ENCODE measurements at places on chromosomes 6 and 20.

DNA sequence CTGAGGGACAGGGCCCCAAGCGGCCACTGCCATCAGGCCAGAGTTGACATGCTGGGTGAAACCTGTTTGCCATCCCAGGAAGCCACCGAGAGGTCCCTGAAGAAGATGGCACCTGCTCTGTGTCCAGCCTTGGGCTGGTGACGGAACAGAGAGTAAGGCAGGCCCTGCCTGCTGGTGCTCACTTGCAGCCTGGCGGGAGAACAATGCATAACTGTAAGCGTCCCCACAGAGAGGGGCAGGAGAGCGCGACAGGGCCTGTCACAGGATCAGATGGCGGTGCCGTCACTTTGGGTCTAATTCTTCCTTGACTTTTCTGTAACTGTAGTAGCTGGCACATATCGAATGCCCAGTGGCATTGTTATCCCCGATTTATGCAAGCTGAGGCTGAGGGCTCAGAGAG lies 29.0 kb upstream of the VSTM2L start:
- DNase-seq, result no peak

DNA sequence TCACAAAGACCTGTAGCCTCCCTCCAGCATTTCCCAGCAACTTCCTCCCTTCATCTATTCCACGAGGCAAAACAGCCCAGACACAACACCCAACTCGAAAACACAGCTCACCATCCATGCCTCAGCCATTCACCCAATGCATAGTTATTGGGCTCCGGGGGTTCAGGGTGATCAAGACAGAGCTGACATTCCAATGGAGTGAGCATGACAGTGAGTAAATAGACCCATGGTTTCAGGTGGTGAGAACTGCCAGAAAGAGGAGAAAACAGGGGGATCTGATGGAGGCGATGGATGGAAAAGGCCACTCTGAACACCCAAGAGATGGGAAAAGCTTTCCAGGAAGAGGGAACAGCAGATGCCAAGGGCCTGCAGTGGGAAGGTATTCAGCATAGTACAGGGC lies 5.9 kb downstream of the CASS4 start:
- DNase-seq, result no peak

GRCh38 chr6:33192105-33192646 lies at the start of gene COL11A2:
Gene COL11A2, minus strand, starts transcription at chr6:33192467. Its CDS starts 227 bp downstream, at chr6:33192240.
- no peak for DNase-seq

GRCh38 chr20:59586613-59587012 lies 17.7 kb upstream of the PHACTR3 start:
- DNase-seq, result no peak

DNA sequence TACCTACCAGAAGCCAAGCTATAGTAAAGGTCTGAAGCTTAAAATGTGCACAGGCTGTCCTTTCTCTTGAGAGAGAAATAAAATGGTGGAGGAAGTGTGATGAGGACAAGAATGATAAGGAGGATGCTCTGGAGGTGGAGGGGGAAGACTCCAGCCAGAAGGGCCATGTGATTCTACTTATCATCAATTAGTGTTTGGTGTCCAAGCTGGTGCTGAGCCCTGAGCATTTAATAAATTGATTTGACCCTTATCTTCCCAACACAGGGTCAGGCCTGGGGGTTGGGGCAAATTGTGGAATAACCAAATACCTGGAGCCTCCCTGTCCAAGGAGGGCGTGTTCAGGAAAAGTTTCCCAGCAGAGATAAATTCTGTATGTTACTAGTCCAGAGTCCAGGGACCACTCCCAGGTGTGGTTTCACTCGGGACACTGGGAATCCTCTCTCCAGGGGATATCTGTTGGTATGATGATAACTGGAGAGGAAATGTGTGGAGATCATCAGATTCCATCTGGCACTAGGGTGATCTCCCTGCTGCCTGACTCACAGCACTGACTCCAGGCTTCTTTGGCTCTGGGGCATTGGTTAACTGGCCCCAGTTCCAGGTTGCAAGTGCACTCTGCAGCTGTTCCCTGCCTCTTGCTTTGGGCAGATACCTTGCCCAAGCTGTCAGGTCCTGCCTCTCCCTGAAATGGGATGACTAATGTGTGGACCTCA lies 3.8 kb upstream of the MYBL2 start:
- DNase-seq, result no peak

DNA sequence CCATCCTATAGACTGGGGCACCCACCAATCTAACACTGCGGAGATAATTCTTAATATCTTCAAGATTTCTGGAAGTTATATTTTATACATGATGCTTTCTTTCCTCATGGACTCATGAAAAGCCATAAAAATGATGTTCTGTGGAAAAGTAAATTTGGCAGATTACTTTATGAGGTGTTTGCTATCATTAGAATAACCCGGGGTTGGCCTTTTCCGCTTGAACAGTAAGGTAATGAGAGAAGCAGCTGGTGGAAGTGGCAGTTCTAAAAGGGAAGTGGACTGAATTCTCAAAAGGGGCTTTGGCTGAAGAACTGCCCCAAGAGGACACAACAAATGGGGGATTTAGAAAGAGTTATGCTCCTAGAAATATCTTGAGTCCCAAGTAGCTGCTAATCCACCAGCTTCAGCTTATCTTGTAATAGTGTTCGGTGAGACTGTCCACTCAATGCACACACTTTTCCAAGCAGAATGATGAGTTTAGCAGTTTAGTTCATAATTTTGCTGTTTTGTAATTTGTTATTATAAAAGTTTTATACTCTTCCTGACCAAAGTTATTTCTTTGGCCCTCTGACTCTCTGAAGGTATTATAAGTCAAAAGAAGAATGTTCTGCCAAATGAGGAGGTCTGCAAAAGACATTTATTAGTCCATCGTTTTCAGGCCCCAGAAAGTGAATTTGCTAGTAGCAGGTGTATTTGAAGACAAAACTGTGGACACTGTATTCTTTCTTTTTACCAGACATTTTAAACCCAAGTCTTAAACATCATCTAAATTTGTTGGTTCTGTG lies 2.9 kb downstream of the ISM1 start:
- no peak for DNase-seq

DNA sequence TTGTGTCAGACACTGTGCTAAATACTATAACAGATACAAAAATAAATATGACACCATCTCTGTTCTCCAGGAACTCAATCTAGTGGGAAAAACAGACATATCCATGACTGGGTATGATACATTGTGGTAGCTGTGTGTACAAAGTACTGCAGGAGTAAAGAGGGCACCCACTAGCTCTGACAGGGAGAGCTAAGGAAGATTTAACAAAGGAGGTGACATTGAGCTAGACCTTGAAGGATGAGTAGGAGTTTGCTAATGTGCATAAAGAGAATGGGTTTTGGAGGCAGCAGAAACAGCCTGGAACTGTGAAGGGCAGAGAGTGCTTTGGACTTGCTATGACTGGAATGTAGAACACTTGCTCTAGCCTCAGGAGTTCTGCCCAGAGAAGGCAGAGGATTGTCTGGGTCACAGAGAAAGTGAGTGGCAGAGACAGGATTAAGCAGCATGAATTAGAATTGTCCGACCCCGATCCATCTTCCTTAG lies 14.4 kb downstream of the MMP24 start:
- no peak for DNase-seq

DNA sequence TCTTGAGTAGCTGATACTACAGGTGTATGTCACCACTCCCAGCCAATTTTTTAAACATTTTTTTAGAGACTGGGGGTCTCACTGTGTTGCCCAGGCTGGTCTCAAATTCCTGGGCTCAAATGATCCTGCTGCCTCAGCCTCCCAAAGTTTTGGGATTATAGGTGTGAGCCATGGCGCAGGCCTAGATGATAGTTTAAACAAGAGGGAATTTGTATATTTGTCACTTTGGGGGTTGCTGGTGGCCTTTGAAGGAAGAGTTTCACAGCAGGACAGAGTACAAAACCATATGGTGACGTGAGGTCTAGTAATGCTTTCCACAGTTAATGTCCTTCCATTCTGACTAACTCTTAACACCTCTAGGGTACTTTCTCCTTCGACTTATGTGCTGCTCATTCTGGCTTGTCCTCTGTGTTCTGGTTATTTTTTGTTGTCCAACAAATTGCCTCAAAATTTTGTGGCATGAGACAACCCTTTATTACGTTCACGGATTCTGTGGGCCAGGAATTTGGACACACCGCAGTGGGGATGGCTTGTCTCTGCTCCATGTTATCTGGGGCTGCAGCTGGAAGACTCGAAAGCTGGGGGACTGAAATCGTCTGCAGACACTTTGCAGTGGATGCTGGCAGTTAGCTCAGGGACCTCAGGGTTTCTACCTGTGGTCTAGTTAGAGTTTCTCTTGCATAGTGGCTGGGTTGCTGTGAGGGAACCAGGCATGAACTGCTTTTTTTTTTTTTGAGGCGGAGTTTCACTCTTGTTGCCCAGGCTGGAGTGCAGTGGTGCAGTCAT lies 23.0 kb upstream of the IER3 start:
- DNase-seq, result no peak

DNA sequence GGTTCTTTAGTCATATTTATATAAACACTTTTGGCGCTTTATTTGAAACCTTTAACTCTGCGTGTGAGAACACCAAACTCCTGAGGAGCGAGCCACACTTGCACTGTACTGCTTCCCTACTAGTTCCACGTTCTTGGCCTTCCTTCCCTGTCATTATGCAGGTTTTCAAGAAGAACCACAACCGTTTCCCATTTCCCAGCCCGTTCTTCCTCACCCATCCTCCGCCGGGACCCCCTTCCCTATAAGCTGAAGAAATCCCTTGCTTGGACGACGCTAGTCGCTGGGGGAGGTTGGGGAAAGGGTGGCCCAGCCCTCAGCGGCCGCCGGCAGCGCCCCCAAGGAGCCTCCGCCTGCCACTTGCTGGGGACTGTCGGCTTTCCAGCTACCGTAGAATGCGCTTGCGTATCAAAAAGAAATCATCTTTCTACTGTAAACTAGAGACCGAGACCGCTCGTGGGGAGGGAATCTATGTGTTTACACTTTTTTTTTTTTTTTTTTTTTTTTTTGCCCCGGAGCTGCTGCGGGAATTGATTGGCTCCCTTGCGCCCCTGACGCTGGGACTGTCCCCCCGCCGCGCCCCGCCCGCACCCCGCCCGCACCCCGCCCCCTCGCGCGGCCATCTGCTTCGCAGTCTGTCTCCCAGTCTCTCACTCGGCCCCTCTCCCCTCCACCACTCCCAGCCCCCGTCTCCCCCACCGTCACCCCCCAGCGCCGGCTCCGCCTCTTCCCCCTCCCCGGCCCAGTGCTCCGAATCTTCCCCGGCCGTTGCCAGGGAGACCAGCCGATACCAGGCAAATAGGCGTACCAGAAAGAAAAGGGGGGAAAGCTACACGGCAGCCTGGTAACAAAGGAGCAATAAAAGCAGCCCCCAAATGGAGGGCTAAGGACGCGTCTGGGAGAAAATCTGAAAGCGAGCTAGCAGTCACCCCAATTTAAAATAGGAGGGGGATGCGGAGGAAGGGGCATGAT lies 2.3 kb upstream of the MARCKS start:
- DNase-seq, result peak; percentile 71

- no peak for DNase-seq
These were observed 68.5 kb downstream of the RALGAPA2 start for GRCh38 chr20:20643927-20644326.

DNA sequence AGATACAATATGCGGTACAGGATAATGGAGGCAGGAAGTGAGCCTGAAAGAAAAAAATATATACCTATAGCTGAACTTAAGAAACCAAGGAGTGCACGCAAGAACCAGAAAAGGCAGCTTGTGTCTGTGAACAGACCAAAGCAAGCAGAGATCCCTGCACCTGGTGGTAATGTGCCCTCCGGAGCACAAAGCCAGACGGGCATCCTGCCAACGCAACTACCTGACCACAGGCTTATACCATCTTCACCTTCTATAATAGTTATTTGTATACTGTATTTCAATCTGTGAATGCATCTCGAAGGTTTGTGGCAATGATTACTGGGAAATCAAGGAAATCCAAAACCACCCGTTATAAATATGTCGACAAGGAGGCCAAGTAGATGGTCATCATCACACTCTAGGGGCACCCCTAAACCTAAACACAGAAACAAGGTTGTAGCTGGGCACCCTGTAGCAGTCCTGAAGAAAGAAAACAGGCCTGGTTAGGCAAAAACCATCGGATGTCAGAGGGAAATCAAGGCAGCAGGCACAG lies 801 bp downstream of the FBXL4 start:
- peak; percentile 48 for DNase-seq

GRCh38 chr20:44460795-44461141 lies 14.9 kb upstream of the TTPAL start:
- DNase-seq, result no peak

- no peak for DNase-seq
These were observed 789 bp downstream of the PHACTR1 start for GRCh38 chr6:12717356-12717755.

- no peak for DNase-seq
These were observed 12.9 kb upstream of the WFDC2 start for GRCh38 chr20:45456632-45457031.

DNA sequence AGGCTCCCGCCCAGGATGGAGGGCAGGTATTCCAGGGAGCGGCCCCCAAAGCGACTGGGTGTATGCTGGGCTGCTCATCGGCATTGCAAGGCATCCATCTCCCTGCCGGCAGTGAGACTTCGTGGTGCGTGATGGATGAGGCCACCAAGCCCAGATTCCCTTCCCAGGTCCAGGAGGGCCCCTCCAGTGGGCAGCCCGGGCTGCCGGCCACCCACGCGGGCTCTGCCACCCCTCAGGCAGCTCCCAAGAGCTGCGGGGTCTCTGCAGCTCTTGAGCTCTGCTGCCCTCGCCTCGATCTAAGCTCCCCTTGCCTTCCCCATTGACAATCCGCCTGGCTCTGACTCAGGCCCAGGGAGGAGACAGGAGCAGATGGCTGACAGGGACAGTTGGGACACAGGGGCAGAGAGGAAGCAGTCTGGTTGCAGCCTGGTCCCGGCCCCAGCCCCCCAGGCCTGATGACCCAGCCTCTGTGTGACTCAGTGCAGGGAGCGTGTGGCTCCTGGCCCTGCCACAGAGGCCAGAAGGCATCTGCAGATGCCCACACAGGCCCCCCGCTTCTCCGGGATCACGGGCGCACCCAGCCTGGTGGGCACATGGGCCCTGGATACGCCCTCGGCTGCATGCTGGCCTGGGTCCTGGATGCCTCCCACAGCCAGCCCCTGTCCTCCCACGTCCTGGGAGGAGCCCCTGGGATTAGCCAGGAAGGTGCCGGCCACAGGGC lies 33.0 kb downstream of the SLCO4A1 start:
- no peak for DNase-seq

- DNase-seq, result no peak
These were observed 50.1 kb downstream of the NFATC2 start for GRCh38 chr20:51492167-51493092.

- DNase-seq, result no peak
These were observed 239.0 kb upstream of the STXBP5 start for GRCh38 chr6:146965110-146965689.

Data from thymus (tissue), 14 donors.